ENCODE measurements at places on chromosomes 12 and 14. TPM values are rescaled to one million over a fixed set of nuclear protein-coding genes. Genes with fewer than 3 reads are reported as not detected.

The KRT83 gene
- total RNA-seq = not detected

The LMNTD1 gene
- not detected for total RNA-seq

The PLA2G1B gene
- not detected for total RNA-seq

The LRRC10 gene
- total RNA-seq = not detected

The CRIP1 gene
- total RNA-seq = not detected

The SCYL2 gene
- 62.0 TPM for total RNA-seq

DNA sequence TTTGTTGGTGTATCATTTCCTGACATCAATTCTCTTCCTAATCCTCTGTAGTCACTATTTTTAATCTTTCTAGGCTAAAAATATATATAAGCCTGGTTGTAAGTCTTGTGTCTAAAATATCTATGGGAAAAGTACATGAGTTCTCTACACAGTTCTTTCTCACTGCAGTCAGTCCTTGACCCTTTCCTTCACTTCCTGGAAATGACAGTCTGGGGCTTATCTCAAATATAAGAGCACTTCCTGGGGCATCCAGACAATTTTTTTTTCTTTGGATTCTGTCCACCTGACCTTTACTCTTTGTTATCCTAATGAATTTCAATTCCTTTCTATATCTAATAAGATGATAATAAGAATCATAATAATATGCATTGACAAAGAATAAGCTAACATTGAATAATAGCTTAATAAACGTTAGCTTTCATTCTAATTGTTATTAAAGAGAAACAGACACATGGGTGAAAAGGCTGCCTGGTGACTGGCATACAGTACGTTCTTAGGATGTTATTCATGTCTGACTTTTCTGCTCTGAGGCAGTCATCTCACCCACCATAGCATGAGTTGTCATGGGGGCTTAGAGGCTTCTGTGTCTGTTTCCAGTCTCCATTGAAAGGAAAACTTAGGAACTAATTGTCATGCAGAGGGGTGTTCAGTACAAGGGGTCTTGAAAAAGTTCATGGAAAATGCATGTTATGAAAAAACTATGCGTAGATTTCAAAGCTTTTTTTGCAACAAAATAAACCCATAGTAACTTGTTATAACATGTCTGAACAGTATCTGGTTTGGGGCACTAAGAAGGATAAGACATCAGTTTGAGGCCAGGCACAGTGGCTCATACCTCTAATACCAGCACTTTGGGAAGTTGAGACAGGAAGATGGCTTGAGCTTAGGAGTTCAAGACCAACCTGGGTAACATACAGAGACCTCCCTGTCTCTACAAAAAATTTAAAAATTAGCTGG lies 66.2 kb upstream of the DNM1L start:
- no peak for DNase-seq
- no peaks in the 10 kb centered on the region for H3K4me1 ChIP-seq
- H3K27ac ChIP-seq = no peak overlapping the region
- no peaks in the 10 kb centered on the region for H3K27me3 ChIP-seq

GRCh38 chr12:109925185-109925840 lies 25.2 kb downstream of the TCHP start:
- H3K27ac ChIP-seq = no peak overlapping the region
- no peak overlapping the region for H3K4me3 ChIP-seq
- no peaks in the 10 kb centered on the region for H3K4me1 ChIP-seq

GRCh38 chr12:84497819-84498218 lies 414.8 kb downstream of the SLC6A15 start:
- H3K4me1 ChIP-seq = no peaks in the 10 kb centered on the region
- H3K27ac ChIP-seq = no peak overlapping the region
- H3K27me3 ChIP-seq = no peaks in the 10 kb centered on the region
- DNase-seq = peak; percentile 9

GRCh38 chr14:54804538-54805041 lies 98.0 kb downstream of the GCH1 start:
- H3K36me3 ChIP-seq = no peaks in the 10 kb centered on the region
- H3K27ac ChIP-seq = no peak overlapping the region
- no peak overlapping the region for H3K4me3 ChIP-seq

DNA sequence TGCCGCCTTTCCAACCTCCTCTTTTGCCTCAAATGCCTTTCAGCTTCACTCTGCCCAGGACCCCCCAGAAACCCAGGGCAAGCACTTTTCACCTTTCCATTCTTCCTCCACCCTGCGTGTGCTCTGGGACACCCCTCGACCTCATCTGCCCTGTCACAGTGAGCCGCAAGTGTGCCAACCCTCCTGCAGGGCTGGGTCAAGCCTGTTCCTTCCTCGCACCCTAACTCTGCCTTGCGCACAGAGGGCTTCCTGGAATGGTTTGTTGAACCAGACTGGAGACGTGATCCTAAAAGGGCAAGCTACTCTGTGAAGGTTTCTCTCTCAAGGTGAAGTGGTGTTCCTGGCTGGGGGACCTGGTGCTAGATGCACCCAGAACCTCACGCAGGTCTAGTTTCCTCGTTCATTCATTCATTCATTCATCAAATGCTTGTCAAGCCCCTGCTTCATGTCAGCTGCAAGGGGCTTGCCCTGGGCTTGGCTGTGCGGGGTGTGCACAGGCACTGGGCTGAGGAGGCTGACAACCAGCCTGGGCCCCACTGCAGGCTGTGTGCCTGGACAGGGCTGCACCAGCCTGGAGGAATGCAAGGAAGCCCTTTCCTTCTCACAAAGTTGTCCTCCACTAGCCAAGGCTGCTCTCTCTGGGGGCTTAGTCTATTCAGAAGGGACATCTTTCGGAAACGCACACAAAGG lies 187.2 kb downstream of the CALM1 start:
- no peaks in the 10 kb centered on the region for H3K36me3 ChIP-seq
- no peak overlapping the region for H3K4me3 ChIP-seq
- H3K27me3 ChIP-seq = no peaks in the 10 kb centered on the region
